Activated naive CD8-positive, alpha-beta T cell treated with anti-CD3 and anti-CD28 coated beads, Interleukin-2, amount 10 ng/mL, durations not matched to agents 7 days and 5 days (primary cell): ENCODE measurements at places on chromosomes 7 and 10. TPM values are rescaled to one million over a fixed set of nuclear protein-coding genes. Genes with fewer than 3 reads are reported as not detected.

GRCh38 chr10:69757206-69757552 lies 44.5 kb upstream of the COL13A1 start:
- H3K27ac ChIP-seq = no peak overlapping the region
- H3K4me1 ChIP-seq = peaks cover 2% of the 10 kb centered on the region
- no peaks in the 10 kb centered on the region for H3K36me3 ChIP-seq
- peaks cover 18% of the 10 kb centered on the region for H3K27me3 ChIP-seq

GRCh38 chr7:106190589-106191330 lies 78.6 kb upstream of the SYPL1 start:
- H3K36me3 ChIP-seq = peaks cover 2% of the 10 kb centered on the region
- no peak overlapping the region for H3K27ac ChIP-seq
- no peaks in the 10 kb centered on the region for H3K4me1 ChIP-seq
- no peak overlapping the region for H3K4me3 ChIP-seq
- no peak for DNase-seq
- H3K27me3 ChIP-seq = peaks cover 24% of the 10 kb centered on the region

DNA sequence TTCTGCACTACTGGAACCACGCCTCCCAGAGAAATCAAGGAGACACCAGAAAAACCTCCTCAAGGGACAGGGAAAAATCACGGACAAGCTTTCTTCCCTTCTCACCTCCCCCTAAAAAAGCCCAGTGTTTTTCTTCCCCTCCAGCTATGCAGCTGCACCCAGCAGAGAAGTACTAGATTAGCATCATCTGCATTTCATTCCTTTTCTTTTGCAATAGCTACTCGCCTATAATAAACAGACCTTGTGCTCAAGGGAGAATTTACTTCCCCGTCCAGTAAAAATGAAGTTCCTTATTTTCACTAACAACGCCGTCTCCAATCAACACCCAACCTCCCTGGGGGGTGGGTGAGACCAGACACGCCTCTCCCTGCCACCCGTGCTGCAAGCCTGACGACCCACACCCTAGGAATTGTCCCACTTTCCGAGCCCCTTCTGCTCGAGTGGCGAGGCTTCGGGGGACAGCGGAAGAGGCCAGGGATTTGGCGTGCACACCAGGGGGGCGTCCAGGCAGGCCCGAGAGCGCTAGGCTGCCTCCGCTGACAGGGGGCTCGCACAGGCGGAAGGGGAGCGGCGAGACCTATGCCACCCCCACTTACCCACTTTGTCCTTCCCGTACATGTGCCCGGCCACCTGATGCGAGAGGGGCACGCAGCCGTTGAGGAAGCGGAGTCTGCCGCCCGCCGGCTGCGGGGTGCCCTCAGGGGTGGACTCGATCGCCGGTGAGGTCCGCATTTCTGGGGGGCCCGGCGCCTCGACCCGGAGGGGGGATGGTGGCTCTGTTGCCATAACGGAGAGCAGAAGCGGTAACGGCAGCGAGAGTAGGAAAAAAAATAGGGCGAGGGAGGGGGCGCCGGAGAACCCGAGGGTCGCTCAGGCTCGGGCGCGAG lies 625 bp downstream of the IPMK start:
- peaks cover 37% of the 10 kb centered on the region for H3K4me1 ChIP-seq
- peak overlapping the region; percentile 93 for H3K4me3 ChIP-seq
- H3K27ac ChIP-seq = peak overlapping the region; percentile 97
- peaks cover 4% of the 10 kb centered on the region for H3K36me3 ChIP-seq
- peak; percentile 64 for DNase-seq

DNA sequence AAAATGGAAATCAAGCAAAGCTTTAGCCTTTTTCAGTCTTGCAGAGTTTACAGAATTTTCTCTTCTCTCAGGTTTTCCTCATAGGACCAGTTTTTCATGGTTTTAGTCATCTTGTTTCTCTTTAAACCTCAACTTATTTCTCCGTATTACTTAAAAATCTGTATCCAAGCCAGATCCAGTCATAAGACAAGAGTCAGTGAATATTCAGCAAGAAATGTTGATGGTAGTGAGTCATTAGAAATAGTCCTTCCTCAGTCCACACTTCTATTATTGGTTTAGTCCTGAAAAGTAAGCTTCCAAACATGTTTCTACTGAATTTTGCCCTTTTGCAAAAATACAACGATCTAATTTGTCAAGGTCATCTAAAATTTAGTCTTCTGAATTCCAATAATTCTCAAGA lies 107.0 kb downstream of the VIM start:
- H3K36me3 ChIP-seq = no peaks in the 10 kb centered on the region
- H3K4me1 ChIP-seq = no peaks in the 10 kb centered on the region
- H3K27me3 ChIP-seq = no peaks in the 10 kb centered on the region
- DNase-seq = no peak

- DNase-seq = no peak
- H3K36me3 ChIP-seq = no peaks in the 10 kb centered on the region
- no peak overlapping the region for H3K27ac ChIP-seq
- H3K4me3 ChIP-seq = no peak overlapping the region
Observed at GRCh38 chr10:62959553-62959952, 143.4 kb upstream of the EGR2 start.

DNA sequence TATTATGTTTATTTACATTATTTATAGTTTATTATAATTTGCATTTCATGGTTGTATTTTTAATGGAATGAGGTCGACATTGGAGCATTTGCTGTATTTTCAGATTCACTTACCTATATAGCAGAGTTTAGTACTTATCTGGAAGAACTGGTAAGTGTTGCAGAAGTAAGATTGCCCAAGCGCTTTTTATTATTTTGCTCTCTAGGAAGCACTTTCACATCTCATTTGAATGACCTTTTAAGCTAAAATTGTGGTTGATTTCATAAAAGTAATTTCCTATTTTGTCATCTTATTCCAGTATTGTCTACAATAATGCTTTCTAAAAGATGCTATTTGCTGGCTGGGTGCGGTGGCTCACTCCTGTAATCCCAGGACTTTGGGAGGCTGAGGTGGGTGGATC lies 28.6 kb downstream of the SEC61A2 start:
- peaks cover 16% of the 10 kb centered on the region for H3K36me3 ChIP-seq
- DNase-seq = no peak

SPDYE6 gene
- not detected for total RNA-seq

DNA sequence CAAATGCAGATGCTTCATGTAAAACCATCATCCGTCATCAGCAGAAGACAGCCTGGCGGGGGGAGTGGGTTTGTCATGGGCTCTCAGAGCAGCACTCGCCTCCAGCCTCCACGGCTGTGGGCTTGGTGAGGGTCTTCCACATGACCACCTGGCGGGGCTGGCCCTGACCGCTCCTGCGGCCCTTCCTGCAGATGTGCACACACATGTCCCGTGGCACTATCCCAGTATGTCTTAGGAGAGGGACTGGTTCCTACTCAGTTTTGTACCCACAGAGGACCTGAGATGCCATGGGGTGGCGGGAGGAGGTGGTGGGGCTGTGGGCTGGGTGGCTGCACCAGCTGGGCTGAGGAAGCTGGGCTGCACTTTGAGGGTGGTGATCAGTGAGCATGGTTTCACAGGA lies 4.7 kb downstream of the IDI2 start:
- peaks cover 13% of the 10 kb centered on the region for H3K36me3 ChIP-seq
- no peak for DNase-seq
- no peaks in the 10 kb centered on the region for H3K27me3 ChIP-seq
- H3K4me3 ChIP-seq = no peak overlapping the region
- H3K27ac ChIP-seq = no peak overlapping the region

- H3K27me3 ChIP-seq = no peaks in the 10 kb centered on the region
- no peak for DNase-seq
- H3K27ac ChIP-seq = no peak overlapping the region
- no peaks in the 10 kb centered on the region for H3K36me3 ChIP-seq
- no peak overlapping the region for H3K4me3 ChIP-seq
- H3K4me1 ChIP-seq = no peaks in the 10 kb centered on the region
Observed at GRCh38 chr7:68224041-68224741, 1227.6 kb downstream of the TYW1 start.

SPDYE11 gene
- total RNA-seq = not detected

- H3K4me1 ChIP-seq = peaks cover 13% of the 10 kb centered on the region
- H3K36me3 ChIP-seq = peaks cover 31% of the 10 kb centered on the region
- no peak for DNase-seq
Observed at GRCh38 chr10:87759551-87759950, 58.5 kb downstream of the ATAD1 start.

GRCh38 chr10:82529062-82529461 lies 654.1 kb downstream of the NRG3 start:
- no peaks in the 10 kb centered on the region for H3K36me3 ChIP-seq
- no peaks in the 10 kb centered on the region for H3K27me3 ChIP-seq
- H3K27ac ChIP-seq = no peak overlapping the region
- no peak for DNase-seq

- no peak overlapping the region for H3K27ac ChIP-seq
- H3K36me3 ChIP-seq = no peaks in the 10 kb centered on the region
- no peaks in the 10 kb centered on the region for H3K27me3 ChIP-seq
- no peak overlapping the region for H3K4me3 ChIP-seq
- no peaks in the 10 kb centered on the region for H3K4me1 ChIP-seq
Observed at GRCh38 chr7:116653204-116653603, 18.8 kb upstream of the MET start.
